ENCODE measurements at places on chromosomes 16 and 17.

- DNase-seq = no peak
These were observed 160.6 kb downstream of the IRX3 start for GRCh38 chr16:54125751-54126655.

- DNase-seq = no peak
These were observed 39.1 kb downstream of the CENPV start for GRCh38 chr17:16314189-16314588.

GRCh38 chr16:35391328-35391727 lies 1931.9 kb downstream of the TP53TG3F start:
- DNase-seq = no peak

DNA sequence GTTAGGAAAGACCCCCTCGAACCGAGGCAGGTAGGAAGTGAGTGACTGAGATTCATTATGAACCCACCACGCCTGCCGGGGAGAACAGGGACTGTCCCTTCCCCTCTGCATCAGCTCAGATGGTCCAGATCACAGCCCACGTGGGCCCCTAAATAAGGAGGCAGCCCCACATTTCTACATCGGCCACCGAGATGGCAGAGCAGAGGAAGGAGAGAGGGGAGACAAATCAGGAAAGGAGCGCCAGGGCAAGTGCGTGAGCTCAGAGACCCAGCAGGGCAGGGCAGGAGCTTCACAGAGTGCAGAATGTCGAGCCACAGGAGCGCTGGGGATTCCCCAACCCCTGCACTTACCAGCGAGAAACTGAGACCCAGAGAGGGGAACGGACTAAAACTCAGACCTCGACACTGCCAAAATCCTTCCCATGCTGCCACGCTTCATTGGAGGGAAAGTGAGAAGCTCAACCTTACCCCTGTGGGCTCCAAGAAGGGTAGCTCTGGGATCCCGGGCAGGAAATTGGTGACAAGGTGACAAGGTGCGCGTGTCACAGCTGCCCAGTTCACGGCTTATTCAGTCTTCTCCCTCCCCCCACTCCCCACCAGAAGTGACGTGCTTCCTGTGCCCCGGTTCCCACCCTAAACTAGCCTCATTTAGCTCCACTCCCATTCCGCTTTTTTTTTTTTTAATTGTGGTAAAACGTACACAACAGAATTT lies at the start of gene ICAM2:
TSS of gene ICAM2 (minus strand) at position 578 of the 711 bp plus-strand sequence. CDS start 13,942 bp downstream, outside the sequence.
- DNase-seq = no peak

DNA sequence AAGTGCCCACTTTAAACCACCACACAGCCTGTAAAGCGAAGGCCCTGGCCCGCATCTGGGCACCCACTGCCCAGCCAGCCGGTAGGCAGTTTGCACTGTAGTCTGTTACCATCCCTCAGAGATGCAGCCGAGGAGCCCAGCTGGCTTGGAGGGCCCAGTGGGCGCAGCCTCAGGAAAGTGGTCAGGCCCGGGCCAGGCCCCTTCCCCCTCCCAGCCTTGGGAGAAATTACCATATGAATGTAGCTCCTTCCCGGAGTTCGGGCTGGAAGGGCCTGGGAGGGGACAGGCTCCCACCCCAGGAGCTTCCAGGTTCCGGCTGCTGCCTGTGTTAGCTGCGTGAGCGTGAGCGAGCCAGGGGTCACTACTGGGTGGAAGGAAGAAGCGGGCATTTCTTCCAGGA lies 325.4 kb downstream of the SEC14L1 start:
- no peak for DNase-seq

DNA sequence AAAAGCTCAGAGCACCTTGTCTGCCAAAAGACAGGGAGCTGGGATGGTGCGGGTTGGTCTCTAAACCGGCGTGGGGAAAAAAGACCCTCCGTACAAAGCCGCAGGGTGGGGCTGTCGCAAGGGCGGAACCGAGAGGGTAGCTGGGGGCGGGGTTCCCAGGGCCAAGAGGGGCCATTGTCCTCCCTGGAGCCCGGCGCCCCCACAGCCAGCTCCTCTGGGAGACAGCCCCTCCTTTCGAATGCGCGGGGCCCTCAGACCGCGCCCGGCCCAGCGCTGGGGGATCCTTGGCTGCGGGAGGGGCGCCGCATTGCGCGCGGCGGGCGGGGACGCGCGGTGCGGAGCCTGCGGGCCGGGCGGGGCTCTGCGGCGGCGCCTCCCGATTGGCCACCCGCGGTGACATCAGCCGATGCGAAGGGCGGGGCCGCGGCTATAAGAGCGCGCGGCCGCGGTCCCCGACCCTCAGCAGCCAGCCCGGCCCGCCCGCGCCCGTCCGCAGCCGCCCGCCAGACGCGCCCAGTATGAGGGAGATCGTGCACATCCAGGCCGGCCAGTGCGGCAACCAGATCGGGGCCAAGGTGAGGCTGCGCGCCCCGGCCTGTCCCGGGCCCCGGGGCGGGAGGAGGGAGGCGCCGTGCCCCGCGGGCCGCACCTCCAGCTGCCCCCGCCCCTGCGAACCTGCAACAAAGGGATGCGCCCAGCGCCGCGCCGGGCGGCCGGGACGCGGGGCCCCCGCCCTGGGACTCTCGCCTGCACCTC lies at the start of gene TUBB3:
TSS of gene TUBB3 (plus strand) at position 459 of the 756 bp plus-strand sequence. CDS start at position 519, 60 bp downstream.
- DNase-seq = no peak

DNA sequence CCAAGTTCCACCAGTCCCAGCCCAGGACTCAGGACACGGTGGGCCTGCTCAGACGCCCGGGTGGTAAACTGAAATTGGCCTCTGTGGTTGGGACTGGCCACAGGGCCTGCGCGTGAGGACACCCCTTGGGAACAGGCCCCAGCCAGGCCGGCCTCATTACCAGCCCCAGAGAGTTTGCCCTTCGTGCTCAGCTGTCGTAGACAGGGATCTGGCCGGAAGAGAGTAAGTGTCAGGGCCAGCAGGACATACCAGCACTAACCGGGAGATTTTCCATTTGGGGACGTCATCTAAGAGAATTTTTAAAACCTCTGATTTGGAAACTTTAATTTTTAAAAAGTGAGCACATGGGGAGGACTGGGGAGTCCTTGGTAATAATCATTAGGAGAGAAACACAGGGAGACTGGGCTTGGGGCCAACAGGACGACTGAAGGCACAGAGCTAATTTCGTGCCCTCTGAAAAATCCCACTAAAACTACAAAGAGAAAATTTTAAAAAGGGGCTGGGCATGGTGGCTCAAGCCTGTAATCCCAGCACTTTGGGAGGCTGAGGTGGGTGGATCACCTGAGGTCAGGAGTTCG lies 2.4 kb upstream of the RBFOX3 start:
- no peak for DNase-seq

DNA sequence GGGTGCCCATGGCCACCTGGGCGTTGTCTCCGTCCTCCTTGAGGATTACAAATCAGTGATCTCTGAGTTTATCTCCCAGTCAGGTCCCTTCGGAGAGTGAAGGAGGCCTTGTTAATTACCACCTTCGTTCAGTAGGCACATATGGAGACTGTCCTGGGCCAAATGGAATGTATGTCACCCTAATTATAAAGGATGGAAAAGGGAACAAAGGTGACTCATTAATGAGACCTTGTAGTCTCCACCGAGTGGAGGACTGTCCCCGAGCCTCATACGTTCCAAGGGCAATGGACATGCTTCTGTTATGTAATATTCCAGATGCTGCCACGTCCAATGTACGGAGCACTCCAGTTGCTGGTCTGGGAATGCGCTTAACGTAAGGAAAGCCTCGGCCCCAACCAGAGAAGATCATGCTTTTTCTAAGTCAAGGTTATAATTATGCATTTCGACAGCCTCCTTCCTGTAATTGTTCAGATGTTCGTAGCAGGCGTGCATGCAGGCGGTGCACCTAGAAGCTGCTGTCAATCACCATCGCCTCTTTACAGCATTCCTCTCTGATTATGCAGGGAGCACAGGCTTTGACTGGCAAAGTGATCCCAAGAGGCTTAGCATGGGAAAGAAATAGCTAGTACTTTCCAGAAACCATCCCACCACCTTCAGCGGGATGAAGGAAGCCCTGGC lies 22.4 kb upstream of the SEC14L1 start:
- no peak for DNase-seq

DNA sequence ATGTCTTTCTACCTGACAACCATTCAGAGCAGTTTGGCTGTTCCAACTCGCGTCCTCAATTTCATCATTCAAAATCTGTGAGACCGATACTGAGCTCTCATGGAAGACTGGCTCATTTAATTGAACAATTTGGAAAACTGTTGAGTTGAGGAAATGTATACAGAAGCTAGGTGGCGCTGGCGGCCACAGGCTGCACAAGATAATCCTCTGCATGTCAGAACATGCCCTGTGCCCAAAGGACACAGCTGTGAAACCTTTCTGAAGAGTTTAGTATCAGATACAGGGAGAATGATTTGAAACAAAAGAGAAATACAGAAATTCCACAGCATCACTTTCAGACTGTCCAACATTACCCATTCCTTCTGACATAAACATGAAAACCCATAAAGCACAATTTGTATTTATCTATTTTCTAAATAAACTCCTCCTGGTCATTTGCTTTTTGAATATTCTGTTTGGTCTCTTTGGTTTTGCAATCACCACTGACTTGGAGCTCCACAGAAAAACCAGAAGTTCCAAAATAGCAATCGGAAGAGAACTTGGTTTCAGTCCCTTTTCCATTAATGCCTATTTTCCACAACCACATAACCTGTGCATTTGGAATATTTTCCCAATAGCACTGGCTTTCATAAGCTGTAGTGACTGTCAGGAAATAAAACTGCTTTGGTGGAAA lies 192.8 kb downstream of the MAP2K6 start:
- DNase-seq = peak; percentile 43

DNA sequence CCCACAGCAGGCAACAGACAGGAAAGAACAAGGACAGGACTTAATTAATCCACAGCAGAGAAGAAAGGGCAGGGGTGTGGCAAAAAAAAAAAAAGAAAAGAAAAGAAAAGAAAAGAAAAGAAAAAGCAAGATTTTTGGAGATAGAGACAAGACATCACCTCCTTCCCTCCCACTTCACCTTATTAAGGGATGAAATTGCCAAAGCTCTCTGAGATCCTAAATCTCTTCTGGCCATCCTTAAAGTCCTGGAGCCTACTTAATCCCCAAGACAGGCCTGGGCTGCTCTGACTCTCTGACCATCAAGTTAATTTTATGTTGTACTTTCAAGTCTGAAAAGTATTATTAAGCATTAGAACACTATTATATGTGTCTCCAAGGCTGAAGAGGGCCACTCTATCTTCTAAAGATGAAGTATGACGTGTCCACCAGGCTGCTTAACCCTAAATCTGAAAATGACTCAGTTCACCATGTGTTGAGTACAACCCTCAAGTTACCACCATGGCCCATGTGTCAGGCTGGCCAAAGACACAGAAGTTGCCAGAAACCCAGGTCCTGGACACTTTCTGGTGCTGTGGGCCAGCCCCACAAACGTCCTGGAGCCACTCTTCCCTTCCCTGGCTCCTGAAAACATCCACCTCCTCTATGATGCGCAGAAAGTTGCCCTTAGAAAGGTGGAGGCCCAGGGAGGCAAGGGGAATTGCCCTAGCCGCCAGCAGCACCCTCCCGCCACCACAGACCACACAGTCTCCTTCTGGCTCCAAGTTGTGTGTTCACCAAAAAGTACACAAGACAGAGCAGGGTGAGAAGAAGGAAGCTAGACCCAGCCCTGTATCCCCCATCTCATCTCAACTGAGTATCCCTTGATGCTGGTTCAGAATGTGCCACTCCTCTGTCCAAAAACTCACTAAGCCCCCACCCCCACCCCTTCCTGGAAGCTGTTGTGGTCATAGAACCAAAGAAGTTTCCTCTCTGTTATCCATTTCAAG lies 2.7 kb downstream of the SOCS1 start:
- DNase-seq = no peak

- DNase-seq = no peak
These were observed 363.5 kb downstream of the CPPED1 start for GRCh38 chr16:12440228-12440530.

GRCh38 chr17:82840431-82840831 lies 609 bp upstream of the ZNF750 start:
- no peak for DNase-seq

DNA sequence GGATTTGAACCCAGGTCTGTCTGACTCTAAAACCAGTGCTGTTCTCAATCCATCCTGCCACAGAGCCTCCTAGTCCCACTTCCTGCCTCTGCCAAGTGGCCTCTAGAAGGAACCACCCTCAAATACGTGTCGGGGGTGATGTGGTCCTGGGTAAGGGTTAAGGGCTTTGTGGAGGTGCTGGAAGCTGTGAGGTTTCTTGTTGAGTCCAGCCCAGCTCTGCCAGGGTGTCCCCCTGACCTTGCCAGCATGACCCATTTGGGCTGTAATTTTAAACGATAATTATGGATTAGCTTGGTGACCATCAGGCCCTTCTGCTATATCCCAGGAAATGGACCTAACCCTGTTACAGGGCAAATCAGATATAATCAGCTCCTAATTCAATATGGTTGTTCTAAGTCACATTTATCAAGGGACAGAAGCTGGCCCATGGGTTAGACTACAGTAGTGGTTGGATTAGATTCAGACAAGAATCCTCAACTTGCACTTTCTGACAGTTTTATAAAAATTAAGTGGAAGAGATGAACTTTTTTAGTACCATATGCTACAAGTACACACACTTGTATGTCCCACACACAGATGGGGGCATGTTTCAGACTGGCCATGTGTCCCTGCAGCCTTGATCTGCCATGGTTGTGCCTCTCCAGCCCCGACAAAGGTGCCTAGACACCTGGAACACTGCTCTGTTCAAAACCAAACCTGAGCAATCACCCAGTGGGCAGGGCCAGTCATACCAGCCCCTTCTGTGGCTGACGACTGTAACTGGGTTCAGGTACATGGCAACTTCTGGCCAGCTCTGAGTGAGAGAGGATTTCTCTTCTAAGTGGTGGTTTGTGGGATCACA lies 48.0 kb downstream of the SMPD3 start:
- DNase-seq = no peak

DNA sequence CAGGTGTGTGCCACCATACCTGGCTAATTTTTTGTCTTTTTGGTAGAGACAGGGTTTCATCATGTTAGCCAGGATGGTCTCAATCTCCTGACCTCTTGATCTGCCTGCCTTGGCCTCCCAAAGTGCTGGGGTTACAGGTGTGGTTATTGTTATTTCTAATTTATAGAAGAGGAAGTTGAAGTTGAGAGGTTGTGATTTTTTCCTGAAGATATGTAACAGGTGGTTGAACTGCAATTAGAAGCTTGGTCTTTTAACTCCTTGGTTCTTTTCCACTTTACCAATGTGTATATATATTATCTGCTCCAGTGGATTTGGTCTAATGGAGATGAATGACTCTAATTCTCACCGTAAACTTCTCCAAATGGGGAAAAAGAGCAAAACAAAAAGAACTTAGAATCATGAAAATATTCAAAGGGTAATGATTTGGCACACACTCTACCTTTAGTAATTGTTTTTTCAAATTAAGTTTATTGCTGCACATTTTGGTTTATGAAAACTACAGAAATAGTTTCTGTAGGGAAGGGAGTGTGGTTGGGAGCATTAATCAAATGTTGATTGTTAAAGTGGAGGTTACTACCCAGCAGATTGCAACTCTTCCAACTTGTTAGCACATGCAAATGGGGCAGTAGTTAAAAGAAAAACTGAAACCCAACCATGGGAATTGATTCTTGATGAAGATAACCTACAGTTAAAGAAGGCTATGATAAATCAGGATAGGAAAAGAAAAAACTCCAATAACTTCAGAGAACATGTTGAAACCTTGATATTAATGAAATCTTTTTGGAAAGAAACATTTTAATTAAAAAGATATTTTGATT lies 1.8 kb upstream of the KRT10 start:
- no peak for DNase-seq

GRCh38 chr16:77790009-77790372 lies 1.6 kb downstream of the VAT1L start:
- no peak for DNase-seq

- DNase-seq = no peak
These were observed 73.6 kb downstream of the SOCS1 start for GRCh38 chr16:11182411-11182810.

All from renal cortex interstitium (tissue), 15 donors.